Osteocyte (in vitro differentiated cells): ENCODE measurements at places on chromosomes 4 and X. TPM values are rescaled to one million over a fixed set of nuclear protein-coding genes. Genes with fewer than 3 reads are reported as not detected.

- no peak for DNase-seq
Observed at GRCh38 chrX:12896935-12897334, 9.5 kb upstream of the TLR8 start.

GRCh38 chrX:46208225-46208854, 336.9 kb downstream of the ZNF674 start:
- DNase-seq = no peak

DNA sequence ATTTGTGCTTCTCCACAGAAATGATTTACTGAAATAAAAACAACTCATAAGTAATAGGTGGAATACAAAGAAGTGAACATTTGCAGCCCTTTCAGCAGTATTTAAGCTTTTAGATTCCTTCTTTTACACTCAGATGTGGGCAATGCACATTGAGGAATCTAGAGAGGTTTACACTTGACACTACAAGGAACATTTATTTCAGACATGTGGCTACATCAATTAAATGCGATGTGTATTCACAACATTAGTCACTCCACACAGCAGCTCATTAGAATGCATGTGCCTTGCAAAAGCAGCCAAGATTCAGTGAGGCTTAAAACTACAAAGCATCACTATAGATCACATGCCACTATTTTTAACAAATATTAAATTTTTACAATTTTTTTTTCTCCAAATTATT, 480.7 kb downstream of the INPP4B start:
- no peak for DNase-seq

DNA sequence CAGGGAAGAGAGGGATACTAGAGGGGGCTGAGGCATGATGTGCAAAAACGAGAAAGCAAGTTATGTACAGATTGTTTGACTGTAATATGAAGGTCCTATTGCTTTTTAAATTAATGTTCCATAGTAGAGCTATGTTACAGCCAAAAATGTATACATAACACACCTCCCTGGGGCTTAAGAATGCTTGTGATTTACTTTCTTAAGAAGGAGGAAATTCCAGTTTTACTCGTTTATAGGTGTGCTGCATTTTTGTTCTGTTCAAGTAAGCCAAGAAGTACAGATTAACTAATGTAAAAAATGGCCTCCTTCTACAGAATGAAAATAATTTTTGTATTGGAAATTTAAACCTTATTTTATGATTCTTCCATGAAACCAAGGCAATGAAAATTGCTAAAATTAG, 614.4 kb upstream of the NR3C2 start:
- no peak for DNase-seq

- no peak for DNase-seq
Observed at GRCh38 chr4:95547715-95548471, 880 bp downstream of the UNC5C start.

- no peak for DNase-seq
Observed at GRCh38 chr4:55546506-55546755, 278 bp downstream of the CLOCK start.

DNA sequence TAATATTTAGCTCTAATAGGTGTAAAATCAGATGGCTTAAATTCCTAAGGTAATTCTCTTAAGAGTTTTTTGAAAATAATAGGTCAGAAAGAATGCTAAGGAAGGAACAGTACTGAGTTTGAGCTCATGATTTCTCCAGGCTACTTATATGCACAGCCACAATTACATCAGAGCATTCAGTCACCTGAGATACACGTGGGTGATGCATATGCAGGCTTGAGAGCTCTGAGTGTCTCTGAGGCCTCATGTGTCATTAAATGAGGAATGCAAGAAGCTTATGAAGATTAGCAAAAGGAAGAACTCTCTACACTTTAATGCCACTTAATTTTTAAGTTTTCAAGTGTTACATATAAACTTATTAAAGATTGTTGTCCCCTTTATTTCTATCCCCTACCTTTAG, 124.0 kb upstream of the STIM2 start:
- DNase-seq = no peak

DNA sequence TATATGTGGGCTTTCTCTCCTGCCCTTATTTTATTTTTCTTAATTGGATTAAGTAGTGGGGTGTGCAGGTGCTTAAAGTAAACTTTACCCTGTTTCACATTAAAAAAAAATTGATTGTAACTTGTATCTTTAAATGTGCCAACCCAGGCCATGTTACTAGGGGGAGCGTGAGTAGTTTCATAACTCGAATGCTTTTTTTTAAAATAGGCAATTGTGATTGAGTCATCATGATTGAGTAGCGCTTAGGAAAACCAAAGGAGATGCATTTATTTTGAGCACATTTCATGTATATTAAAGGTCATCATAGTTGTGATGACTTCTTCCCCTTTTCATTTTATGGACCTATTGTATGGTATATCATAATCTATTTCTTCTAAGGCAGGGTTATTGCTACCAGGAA, 32.2 kb downstream of the GPAT3 start:
- no peak for DNase-seq

DNA sequence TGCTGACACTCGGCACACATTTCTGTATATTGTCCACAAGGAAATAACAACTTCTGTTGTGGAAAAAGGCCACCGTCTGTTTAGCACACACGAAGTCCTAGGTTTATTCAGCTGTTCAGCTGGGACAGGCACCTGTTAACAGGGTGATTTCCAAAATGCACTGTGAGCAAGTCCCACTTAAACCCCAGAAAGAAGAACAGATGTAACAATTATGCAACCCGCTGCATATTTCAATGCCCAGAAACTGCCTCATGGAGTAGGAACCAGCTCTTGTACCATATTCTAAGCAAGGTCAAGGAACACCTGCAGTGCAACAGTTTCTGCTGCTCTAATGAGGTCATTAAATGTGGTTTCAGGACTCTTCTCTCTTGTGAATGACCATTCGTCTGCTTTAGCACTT, 77.1 kb downstream of the GEMIN8 start:
- no peak for DNase-seq

- DNase-seq = no peak
Observed at GRCh38 chr4:2598511-2599303, 62.3 kb downstream of the FAM193A start.

GRCh38 chr4:121800638-121800960, 524 bp upstream of the EXOSC9 start:
- DNase-seq = no peak

DNA sequence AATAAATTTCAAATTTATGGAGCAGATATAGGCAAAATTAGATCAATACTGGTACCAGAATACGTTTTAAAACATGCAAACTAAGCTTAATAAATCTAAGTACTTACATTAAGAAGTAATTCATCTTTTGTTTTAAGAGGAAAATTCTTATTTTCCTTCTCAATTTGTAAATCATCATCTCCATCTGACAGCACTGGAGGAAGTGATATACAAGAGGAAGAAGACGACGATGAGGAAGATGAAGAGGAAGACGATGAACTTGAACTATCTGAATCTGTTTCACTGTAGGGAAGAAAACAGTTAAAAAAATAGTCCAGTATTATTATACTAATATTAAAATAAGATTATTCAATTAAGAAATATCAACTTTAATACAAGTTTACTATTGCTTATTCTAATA, 2.6 kb downstream of the NAF1 start:
- no peak for DNase-seq

GRCh38 chr4:15654593-15655222, 449 bp downstream of the FBXL5 start:
- DNase-seq = no peak

DNA sequence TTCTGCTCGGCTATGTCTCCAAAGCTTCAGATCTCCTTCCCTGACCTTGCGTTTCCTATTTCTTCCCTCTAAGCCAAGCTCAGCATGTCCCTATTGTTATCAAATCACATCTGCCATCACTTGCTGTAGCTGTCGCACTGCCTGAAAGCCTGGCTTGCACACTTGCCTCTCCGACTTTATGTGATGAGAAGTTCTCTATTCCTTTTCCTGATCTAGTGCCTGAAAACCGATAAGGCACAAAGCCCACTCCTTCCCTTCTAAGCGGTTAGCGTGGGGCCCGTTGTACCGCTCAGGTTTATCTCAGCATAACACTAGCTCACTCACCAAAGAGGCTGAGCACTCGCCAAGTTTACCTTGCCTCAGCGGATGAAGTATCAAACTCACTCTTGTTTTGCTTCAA, 816 bp downstream of the NMU start:
- DNase-seq = no peak

GRCh38 chr4:174066611-174067205, 216.8 kb downstream of the FBXO8 start:
- DNase-seq = no peak

DNA sequence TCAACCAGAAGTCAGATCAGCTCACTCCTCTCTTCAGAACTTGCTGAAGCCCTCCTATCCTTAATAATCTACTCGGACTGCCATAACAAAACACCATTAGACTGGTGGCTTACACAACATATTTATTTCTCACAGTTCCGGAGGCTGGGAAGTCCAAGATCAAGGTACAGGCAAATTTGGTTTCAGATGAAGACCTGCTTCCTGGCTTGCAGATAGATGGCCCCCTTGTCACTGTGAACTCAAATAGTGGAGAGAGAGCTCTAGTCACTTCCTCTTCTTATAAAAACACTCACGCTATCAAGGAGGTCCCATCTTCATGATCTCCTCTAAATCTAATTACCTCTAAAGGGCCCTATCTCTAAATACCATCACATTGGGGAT, 125.1 kb downstream of the CAMK2D start:
- DNase-seq = no peak

GRCh38 chr4:62822306-62822705, 1586.9 kb downstream of the TECRL start:
- DNase-seq = no peak

GRCh38 chr4:168380290-168380689, 61.7 kb upstream of the DDX60 start:
- no peak for DNase-seq

- no peak for DNase-seq
Observed at GRCh38 chr4:93657527-93657926, 171.0 kb upstream of the ATOH1 start.

- DNase-seq = no peak
Observed at GRCh38 chr4:68391436-68391835, 41.5 kb upstream of the YTHDC1 start.

DNA sequence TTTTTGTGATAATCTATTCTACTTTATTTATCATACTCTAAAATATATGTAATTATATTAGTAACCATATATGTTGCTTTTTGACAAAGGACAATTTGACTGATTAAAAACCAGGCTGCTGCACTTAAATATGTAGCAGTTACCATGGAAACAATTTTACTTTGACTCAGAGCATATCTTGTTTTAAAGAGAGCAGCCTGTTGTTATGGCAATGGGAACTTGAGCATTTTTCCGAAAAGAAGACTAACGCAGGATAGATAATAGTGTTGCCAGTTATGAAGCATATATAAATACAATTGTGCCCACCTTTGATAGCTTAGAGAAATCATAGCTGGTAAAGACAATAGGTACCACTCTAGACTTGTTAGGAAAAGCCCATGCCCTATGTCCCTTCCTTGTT, 283.0 kb downstream of the GASK1B start:
- no peak for DNase-seq

- DNase-seq = no peak
Observed at GRCh38 chrX:32084757-32085156, 1012.9 kb upstream of the FTHL17 start.

- no peak for DNase-seq
Observed at GRCh38 chr4:151000747-151001429, 14.2 kb downstream of the LRBA start.

GRCh38 chr4:74919783-74920182, 13.1 kb upstream of the PARM1 start:
- DNase-seq = no peak

DNA sequence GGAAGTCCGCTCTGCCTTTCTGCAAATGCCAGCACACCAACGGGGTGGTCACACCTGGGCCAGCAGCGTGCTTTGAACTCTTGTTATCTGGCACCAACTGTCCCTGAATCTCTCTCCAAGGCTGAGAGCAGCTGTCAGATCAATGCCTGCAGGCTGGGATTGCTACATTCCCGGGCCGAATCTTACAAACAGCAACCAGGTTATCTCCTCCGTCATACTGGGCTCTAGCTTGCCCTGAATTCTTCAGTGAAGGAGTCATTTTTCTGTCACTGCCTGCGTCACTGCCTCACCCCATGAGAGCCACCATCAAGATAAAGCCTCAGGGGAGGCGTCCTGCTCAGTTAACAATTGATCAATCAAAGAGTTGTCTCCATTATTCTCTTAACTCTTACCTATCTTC, 329.4 kb upstream of the PPARGC1A start:
- no peak for DNase-seq

DNA sequence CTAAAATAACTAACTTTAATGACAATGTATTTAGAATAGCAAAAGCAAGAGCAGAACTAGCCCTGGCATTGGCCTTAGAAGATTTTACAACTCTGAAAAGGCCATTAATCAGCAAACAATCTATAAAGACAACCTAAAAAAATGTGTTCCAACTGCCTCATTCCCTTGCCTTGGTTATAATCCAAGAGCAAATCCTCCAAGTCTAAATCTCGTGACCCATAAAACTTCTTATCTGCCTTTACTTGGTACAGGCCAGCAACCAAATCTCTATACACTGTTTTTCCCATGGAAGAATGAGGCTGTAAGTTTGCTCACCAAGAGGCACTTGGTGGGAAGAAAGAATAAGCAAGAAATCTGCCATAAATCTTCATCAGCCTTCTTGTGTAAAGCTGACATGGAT, 175.3 kb upstream of the MID1 start:
- DNase-seq = no peak

DNA sequence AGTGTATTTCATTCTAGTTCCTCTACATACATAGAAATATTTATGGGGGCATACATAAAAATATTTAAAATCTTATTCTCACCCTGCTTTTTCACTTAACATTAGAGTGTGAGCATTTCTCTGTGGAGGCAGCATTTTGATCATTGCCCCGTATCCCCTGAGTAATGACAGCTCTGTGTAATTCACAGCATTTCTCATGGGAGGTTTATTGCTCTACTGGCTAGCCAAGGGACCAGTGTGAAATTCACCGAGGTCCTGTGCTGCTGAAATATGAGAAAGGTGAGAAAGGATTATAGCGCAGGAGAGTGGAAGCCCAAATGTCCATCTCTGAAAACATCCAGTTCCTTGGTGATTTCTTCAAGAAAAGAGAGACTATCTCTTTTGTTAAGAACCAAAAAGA, 22.9 kb downstream of the PDGFC start:
- DNase-seq = no peak

DNA sequence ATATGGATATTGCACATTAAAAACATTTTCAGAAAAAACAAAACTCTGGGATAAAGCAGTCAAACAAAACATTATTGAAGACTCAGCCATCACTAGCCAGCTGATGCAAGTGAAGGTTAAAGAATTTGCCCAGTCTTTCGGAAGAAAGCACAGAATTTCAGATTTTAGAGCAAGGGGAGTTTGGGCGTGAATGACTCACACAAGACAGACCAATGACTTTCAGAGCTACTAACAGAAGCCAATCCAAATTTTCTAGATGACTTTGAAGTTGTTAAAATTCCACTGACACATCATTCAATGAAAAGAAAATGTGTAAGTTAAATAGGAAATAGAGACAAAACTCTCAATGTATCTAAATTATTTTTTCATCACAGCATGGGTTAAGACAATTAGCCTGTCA, 4.0 kb downstream of the MRFAP1L1 start:
- DNase-seq = no peak

The P2RY4 gene
- 0.27 TPM in 1 of 2 replicates, not detected in the other for total RNA-seq

The UGT2B10 gene
- total RNA-seq = not detected in 2 replicates

The CXorf49 gene
- total RNA-seq = not detected in 2 replicates

The SLC4A4 gene
- 31.5 and 37.7 TPM in 2 replicates for total RNA-seq

The VCX3A gene
- 0.63 and 0.67 TPM in 2 replicates for total RNA-seq

The C4orf50 gene
- not detected in 2 replicates for total RNA-seq

The SUPT20HL2 gene
- total RNA-seq = not detected in 2 replicates

The TAF7L gene
- total RNA-seq = 0.24 TPM in 1 of 2 replicates, not detected in the other

The YTHDC1 gene
- total RNA-seq = 76.1 and 82.8 TPM in 2 replicates

The GPR50 gene
- total RNA-seq = not detected in 2 replicates

The NLGN3 gene
- total RNA-seq = 0.51 and 1.1 TPM in 2 replicates

The CFAP99 gene
- not detected in 2 replicates for total RNA-seq

The RGN gene
- total RNA-seq = 0.18 TPM in 1 of 2 replicates, not detected in the other

The CPE gene
- 190 and 195 TPM in 2 replicates for total RNA-seq
